ENCODE measurements at places on chromosomes 11 and 22.

DNA sequence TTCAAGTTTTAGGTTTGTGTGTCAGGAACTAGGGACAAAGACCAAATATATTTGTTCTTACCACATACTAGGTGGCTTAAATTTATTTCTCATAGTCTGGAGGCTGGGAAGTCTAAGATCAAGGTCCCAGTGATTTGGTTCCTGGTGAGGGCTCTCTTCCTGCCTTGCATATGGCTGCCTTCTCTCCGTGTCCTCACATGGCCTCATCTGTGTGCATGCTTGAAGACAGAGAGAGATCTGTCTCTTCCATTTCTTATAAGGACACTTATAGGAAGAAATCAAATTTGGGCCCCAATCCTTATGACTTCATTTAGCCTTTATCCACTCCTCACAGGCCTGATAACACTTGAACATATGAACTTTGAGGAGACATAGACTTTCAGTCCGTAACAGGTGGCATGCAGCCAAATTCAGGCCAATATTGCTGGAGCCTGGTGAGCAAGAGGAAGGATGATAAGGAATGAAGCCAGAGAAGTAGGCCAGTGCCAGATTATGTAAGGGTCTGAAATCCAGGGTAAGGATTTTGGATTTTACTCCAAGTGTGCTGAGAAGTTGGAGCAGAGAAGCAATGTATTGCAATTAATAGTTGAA, 35.1 kb downstream of the TTC17 start:
- DNase-seq, result no peak

DNA sequence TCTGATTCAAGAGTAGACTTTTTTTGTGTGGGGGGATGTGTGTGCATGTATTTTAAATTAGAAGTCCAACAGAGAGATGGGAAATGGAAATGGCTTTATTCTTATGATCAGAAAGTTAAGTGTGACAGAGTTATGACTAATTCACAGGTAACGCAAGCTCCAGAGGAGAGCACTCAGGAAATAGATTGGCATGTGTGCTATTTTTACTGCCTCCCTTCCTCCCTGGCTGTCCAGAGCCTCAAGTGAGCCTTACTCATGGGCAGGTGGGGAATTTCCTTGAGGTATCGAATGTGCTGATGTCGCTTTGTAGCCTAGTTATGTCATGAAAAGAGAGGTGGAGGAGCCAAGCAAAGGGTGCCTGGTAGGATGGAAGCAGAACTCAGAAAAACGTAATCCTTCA, 70.3 kb upstream of the BDNF start:
- no peak for DNase-seq

- DNase-seq, result peak; percentile 22
Observed at GRCh38 chr11:57751676-57752253, at the start of gene BTBD18. Gene BTBD18, minus strand, starts transcription at chr11:57751819. Its CDS starts 631 bp downstream, at chr11:57751188.

GRCh38 chr11:81033779-81034540, 1593.1 kb upstream of the TENM4 start:
- no peak for DNase-seq

- no peak for DNase-seq
Observed at GRCh38 chr11:107561688-107562087, 3.8 kb downstream of the ALKBH8 start.

- DNase-seq, result no peak
Observed at GRCh38 chr11:80925321-80925720, 1484.5 kb upstream of the TENM4 start.

- DNase-seq, result no peak
Observed at GRCh38 chr11:109229682-109230081, 192.3 kb upstream of the C11orf87 start.

DNA sequence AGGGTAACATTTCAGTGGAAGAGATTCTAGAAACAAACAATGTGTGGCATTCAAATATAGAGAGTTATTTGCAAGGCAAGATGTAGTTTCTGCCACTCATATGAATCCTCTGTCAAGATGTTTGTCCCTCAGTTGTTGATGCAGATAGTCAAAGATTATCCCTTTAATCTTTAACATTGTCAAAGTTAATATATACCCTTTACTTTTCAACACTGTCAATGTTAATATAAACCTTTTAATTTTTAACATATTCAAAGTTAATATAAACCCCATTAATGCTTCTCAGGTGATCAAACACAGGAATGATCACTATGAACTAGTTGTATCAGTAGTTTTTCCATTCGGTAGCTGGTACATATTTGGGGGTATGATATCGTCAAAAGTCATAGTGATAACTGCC, 51.9 kb upstream of the PICALM start:
- DNase-seq, result no peak

DNA sequence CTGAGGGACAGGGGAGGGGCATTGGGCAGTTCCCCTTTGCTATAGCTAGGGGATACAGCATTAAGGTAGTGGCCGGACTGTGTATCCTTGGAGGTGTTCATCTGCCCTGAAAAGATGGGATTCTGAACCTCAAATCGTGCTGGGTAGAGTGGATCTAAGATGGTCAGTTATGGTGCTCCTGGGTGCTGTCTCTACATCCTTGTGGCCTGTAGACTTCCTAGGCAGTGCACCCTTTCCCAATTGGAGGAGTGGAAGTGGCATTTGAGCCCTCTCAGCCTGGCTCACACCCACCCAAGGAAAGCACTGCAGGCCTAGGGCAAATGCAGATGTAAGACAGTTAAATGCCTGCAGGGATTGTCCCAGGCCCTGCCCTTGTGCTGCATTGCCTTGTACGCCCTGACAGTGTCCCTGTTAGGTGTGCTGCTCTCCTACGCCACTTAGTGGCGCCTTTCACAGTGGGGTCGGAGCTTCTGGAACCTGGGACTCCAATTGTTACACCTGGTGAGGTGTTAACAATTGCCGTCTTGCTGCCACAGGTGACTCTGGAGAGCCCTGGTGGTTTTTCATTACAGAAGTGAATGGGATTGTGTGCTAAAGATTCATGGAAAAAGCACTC, 35.0 kb downstream of the PPFIBP2 start:
- no peak for DNase-seq

DNA sequence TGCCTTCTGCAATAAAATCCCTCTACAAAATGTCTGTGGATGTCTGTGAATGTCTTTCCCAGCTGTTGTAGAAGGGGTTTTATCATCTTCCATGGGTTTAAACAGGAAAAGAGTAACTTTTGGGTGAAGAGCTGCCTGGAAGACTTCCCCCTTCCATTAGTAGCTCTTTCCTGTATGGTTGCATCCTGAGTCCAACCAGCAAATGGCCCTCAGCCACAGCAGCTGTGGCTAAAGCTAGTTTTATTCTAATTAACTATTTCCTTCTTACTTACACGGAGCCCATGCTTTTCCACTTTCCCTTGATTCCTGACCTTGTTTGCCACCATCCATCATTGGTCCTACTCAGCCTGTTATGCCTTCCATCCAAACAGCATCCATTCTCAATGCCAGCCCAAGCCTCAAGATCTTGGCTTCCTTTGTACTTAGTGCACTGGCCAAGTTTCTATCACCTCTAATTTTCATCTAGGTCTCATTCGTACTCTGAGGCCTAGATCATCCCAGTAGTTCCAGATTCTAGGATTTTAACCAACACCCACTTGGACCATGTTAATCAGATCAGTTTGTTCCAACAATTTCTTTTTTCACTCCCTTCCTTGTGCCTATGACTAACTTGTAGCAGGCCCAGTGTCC, 41.5 kb upstream of the CADM1 start:
- no peak for DNase-seq

GRCh38 chr11:101974255-101974654, 57.9 kb upstream of the ANGPTL5 start:
- DNase-seq, result peak; percentile 14

DNA sequence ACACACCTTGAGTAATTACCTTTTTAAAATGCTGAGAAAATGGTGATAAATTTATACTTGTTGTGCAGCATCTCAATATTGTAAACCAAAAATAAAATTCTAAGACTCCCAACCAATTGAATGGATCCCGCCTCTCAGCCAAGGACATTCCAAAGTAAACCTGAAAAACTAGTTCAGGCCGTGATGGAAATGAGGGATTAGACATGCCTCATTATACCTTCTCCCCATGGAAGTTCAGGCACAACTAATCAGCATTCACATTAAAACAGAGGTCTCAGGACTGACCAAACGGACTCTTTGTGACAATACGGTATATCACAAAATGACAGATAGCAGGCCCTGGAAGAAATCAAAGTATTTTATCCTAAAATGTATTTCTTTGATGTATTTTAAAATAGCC, 907.4 kb upstream of the RAG2 start:
- DNase-seq, result no peak

- no peak for DNase-seq
Observed at GRCh38 chr11:125446279-125446678, 49.8 kb downstream of the FEZ1 start.

GRCh38 chr22:29635734-29636357, 32.4 kb downstream of the NF2 start:
- DNase-seq, result peak; percentile 38

DNA sequence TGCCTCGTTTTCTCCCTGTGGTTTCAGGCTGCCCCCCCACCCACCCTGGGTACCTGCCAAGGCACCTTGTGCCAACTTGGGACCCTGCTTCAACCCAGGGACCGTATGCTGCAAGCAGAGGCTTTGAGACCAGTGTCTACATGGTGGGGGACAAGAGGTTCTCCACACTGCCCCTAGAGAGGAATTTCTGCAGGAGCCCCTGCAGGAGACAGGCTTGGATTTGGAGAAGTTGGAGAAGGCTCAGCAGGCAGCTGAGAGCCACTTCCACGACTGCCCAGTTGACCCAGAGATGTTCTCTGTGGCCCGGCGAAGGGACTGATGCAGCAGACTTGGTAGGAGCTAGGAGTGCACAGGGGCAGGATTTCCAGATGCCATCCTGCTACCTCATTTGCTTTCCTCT, 20.1 kb upstream of the NNMT start:
- no peak for DNase-seq

GRCh38 chr22:24953384-24954113, 1.0 kb downstream of the KIAA1671 start:
- peak; percentile 22 for DNase-seq
